ENCODE measurements at places on chromosomes 12 and 14. TPM values are rescaled to one million over a fixed set of nuclear protein-coding genes. Genes with fewer than 3 reads are reported as not detected.

Gene TSHR
- not detected for total RNA-seq

Gene RNASE7
- not detected for total RNA-seq

Gene RBMS2
- total RNA-seq = 10.4 TPM

Gene KRT73
- total RNA-seq = not detected

Gene TRPV4
- 0.10 TPM for total RNA-seq

Gene SERPINA4
- total RNA-seq = not detected

Gene GDF3
- total RNA-seq = not detected

Gene KLRC1
- not detected for total RNA-seq

Gene DEGS2
- 1.2 TPM for total RNA-seq

Gene C12orf42
- not detected for total RNA-seq

Gene TMPRSS12
- not detected for total RNA-seq

Gene FAM90A1
- 0.07 TPM for total RNA-seq

Gene SIRT4
- total RNA-seq = 0.87 TPM

Gene NGB
- total RNA-seq = not detected

Gene LMO3
- not detected for total RNA-seq

Gene SCNN1A
- 3.6 TPM for total RNA-seq

Gene MRPS35
- 96.3 TPM for total RNA-seq

Gene OR6C3
- not detected for total RNA-seq

Gene ALKBH2
- total RNA-seq = 50.6 TPM

Gene PAX9
- 1.8 TPM for total RNA-seq

Gene ART4
- total RNA-seq = not detected

Gene KRT75
- total RNA-seq = 0.29 TPM

Gene AMIGO2
- total RNA-seq = 170 TPM
